Endothelial cell of coronary artery (primary cell): ENCODE measurements at places on chromosomes 4 and X. TPM values are rescaled to one million over a fixed set of nuclear protein-coding genes. Genes with fewer than 3 reads are reported as not detected.

The MAGEB2 gene
- not detected in 2 replicates for total RNA-seq

The MAGEC2 gene
- total RNA-seq: not detected in 2 replicates

The RADX gene
- 0.09 TPM in 2 replicates for total RNA-seq

The NXF2 gene
- not detected in 2 replicates for total RNA-seq
